NCI-H82 (cell line): ENCODE measurements at places on chromosomes 2 and 18.

GRCh38 chr18:65988386-65988785 is 237.6 kb downstream of the CDH7 start:
- DNase-seq: no peak

DNA sequence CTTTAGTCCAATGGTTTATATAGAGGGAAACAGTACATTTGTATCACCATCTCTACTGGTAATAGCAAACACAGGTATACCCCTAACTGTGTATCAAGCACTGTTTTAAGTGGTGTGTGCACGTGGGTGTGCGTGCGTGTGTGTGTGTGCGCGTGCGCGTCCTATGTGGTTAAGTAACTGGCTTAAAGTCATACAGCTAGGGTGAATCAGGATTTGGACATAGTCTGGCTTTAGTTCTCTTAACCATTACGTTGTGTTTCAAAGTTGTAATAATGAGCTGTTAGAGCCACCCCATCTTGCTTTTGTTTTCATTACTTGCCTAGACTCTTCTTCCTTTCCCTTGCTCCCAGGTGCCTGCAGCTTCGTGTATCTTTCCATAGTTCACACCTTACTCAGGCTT is 2.1 kb downstream of the HADHB start:
- no peak for DNase-seq

GRCh38 chr2:158542577-158542976 is 85.8 kb downstream of the PKP4 start:
- DNase-seq: no peak

DNA sequence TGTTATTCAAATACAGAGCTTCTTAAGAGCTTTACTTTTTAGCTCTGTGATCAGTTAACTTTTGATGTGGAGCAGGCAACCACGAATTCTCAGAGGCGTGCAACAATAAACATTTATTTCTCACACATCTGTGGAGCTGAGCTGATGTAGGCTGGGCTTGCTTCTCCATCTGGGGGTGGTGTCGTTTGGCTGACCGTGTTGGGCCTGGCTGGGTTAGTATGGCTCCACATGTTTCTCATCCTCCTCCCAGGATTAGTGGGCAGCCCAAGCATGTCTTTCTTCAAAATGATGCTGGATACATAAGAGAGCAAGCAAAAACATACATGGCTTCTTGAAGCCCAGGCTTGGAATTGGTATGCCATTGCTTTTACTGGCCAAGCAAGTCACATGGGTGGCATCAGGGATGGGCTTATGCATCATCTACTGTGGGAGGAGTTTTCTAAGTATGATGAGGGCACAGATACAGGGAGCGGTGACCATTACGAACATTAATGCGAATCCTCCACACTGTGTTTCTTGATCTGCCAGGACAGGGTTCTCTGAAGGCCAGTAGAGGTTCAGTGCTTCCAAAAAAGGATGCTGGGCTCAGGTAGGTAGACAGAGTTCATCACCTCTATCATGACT is 157.0 kb upstream of the TNP1 start:
- peak; percentile 13 for DNase-seq

DNA sequence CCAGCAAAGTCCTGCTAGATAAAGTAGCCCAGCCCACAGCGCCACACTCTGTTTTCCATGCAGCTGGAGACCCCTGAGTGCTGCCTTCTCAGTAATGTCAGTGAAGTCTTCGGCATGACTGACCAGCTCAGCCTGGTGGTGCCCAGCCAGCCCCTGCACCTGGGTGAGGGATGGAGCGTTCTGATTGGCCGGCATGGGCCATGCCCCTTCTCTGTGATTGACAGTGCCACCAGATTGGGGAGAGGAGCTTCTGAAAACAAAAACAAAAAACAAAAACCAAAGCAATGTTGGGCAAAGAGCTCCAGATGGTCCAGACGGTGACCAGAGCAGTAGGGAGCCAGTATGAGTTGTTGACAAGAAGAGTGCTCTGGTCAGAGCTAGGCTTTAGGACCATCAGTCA is 122.6 kb downstream of the DYSF start:
- DNase-seq: no peak

GRCh38 chr2:18596993-18597392 is 7.6 kb upstream of the NT5C1B start:
- DNase-seq: no peak

DNA sequence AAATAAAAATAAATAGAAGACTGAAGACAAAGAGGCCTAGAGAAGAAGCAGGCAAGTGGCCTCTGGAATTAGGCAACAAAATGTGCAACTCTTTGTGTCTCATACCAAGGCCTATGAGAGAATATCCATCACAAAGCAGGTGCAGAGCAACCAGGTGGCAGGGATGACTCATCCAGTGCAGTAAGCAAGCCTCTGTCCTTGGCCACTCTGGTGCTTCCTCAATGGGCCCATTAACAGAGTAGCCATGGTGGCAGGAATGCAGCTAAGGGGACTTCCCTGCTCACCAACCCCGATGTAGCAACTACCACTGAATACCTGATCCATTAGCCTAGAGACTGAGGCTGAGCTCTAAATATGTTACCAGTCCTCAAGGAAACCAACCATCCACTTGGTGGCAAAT is 11.0 kb upstream of the EPG5 start:
- DNase-seq: no peak

- DNase-seq: no peak
These were observed 89.3 kb upstream of the TMEM247 start for GRCh38 chr2:46390036-46390435.

DNA sequence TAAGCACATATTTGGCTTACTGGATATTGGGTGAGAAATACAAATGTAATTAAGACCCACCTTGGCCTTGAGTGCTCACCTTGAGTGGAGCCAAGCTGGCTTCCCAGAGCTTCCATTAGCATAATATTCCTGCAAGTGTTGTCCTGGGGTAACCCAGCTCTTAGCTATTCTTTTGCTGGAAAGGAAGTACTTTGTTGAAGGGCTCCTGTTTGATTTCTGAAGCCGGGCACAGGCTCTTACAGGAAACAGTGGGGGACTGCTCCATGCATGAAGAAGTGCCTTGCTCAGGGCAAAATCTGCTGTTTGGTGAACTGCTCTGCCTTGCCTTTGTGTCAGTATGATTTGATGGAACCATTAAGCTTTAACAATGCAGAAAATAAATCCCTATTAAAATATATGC is 325.4 kb downstream of the SMAD2 start:
- no peak for DNase-seq

DNA sequence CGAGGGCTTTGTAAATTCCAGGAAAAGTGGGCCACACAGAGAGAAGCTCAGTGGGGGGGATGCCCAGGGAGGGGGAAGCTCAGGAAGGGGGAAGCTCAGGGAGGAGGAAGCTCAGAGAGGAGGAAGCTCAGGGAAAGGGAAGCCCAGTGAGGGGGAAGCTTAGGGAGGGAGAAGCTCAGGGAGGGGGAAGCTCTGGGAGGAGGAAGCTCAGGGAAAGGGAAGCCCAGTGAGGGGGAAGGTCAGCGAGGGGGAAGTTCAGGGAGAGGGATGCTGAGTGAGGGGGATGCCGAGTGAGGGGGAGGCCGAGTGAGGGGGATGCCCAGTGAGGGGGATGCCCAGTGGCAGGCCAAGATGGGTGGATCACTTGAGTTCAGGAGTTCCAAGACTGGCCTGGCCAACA is 821 bp upstream of the CHRNG start:
- no peak for DNase-seq

- peak; percentile 78 for DNase-seq
These were observed 222.8 kb downstream of the SOX11 start for GRCh38 chr2:5914811-5915611.
